Epithelial cell of proximal tubule (primary cell): ENCODE measurements at places on chromosomes 6 and 20.

- DNase-seq = no peak
Measured at GRCh38 chr6:106287215-106287614, 38.3 kb downstream of the ATG5 start.

GRCh38 chr20:54234991-54235390, 27.1 kb downstream of the PFDN4 start:
- DNase-seq = no peak

DNA sequence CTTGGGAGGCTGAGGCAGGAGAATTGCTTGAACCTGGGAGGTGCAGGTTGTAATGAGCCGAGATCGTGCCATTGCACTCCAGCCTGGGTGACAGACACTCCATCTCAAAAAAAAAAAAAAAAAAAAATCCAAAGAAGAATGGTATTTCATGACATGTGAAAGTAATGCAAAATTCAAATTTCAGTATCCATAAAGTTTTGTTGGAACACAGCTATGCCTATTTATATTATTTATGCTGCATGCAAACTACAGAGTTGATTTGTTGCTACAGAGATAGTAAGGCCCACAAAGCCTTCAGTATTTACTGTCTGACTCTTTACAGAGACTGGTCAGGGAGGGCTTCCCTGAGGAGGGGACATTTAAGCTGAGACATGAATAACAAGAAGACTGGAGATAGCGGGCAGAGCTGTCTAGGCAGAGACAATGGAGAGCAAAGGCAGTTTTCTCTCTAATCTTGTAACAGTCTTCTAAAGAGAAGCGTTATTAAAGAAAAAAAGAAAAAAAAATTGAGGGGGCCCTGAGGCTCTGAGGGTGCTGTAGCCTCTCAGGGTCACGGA, 2.7 kb upstream of the SLC9A8 start:
- DNase-seq = no peak

- no peak for DNase-seq
Measured at GRCh38 chr6:11710311-11710761, 68.3 kb downstream of the ADTRP start.

- no peak for DNase-seq
Measured at GRCh38 chr6:29965873-29966601, 23.7 kb downstream of the HLA-A start.

DNA sequence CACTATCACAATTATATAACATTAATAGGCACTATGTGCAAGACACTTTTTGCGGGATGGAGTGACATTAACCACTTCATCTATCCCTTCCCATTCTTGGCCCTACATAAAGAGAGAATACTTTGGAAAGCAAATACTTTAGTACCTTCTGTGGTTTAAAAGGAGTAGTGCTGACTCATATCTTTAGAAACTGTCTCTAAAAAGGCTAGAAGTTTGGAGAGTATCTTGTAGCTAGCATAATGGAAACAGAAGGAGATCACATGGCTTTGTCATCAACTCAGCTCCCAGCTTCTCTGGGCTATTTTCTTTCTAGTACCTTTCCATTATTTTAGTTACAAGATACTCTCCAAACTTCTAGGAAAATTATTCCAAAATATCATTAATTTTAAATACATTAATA, 157.5 kb downstream of the ADGRG6 start:
- no peak for DNase-seq

DNA sequence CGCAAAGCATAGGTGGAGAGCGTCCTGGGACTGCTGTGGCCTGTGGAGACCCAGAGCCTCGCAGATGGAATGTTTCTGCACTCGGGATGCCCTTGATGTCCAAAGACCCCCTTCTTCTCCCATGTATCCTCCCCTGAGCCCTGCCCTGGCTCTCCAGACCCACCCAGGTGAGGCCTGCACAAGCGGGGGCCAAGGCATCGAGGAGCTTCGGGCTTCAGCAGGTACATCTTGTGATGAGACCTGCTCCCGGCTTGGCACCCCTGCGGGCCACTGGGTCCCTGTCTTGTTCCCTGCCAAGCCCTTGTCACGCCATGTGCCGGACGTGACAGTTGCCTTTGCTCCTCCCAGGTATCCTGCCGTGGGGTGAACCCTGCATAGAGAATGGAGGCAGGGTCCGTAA, 85.2 kb downstream of the RAMACL start:
- DNase-seq = no peak

- peak; percentile 16 for DNase-seq
Measured at GRCh38 chr6:133921249-133921859, 31.7 kb upstream of the TBPL1 start.
